ENCODE measurements at places on chromosomes 3 and 15.

DNA sequence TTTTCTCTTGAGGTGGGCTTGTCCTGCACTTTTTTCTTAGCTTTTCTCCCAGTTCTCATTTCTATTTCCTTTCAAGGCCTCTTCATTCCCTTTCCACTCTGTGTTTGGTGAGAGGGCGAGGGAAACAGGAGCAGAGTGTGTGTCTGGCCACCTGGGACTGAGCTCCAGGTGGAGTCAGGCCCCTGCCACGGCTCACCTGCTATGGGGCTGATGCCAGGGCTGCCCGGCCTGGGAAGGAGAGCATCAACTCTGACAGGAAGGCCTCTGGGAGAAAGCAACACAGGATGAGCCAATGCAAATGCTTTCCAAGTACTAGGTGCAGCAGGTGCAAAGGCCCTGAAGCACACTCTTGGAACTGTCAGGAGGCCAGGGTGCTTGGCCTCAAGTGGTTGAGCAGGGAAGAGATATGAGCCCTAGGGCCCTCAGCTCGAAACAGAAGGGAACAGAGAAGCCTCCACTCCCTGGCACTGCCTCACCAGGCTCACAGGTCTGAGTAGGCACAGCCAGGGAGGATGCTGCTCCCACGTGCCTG is 27.3 kb upstream of the DUSP7 start:
- DNase-seq = no peak

DNA sequence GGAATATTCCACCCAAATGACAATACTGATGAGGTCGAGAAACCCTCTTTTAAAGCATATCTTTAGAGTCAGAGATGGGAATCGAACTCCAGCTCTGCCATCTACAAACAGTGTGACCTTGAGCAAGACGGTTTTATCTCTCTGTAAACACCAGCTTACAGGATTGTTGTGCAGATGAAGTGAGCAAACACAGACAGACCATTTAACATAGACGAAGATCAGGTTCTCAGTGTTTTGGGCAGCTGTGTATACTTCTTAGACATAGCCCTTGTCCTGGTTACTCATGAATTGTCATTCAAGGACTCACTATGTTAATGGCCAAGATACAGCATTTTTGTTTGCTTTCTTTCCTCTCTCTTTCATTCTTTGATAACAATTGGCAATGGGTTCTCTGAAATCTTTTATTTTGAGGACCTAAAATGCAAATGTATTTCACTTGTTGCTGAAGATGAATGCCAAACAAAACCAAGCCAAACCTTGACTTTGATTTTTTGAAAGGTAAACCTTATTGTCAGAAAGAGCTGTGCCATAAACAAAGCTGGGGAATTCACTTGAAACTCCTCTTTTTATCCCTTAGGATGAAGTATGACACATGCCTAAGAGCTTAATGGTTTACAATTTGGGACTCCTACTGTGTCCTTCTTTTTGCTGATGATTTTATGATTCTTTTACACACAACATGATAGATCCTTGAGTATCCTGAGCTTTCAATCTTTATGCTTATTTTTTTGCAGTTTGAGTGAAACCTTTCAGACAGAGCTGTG is 250.0 kb upstream of the PDZRN3 start:
- DNase-seq = no peak

- no peak for DNase-seq
These were observed 16.4 kb downstream of the SRPRB start for GRCh38 chr3:133821767-133822638.

DNA sequence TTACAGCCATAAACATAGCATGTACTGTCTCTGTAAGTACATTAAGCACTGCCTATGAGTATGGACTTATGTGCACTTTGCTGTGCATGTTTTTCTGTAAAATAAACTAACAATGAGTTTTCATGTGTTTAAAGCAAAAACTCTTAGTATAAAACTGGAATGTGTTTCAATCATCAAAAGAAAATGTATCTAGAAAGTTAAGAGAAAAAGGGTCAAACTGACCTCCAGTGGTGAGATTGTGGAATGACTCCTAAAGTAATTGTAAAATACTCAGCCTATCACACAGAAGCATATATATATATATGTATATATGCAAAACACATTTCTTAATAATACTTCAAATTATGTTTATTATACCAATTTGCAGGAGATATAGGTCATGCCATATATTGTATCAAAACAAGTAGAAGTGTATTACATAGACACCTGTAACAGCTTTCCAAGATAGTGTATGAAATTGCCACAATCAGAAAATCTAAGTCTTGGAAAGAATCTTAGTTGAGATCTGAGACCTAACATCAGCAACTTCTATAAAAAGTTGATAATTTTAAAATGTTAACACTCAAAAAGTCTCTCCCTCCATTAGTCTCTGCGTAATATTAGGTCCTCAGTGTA is 199.6 kb downstream of the FMN1 start:
- DNase-seq = no peak

- DNase-seq = no peak
These were observed 39.9 kb upstream of the SLC9A9 start for GRCh38 chr3:143888166-143888565.

Measured in inflammatory macrophage (primary cell).